Ovary (tissue), 10 donors: ENCODE measurements at places on chromosomes 6 and 20. TPM values are rescaled to one million over a fixed set of nuclear protein-coding genes. Genes with fewer than 3 reads are reported as not detected.

PSMF1 gene
- total RNA-seq: 115 TPM

DNMT3B gene
- total RNA-seq: 0.92 TPM

MDN1 gene
- total RNA-seq: 35.9 TPM

SLC35D3 gene
- not detected for total RNA-seq

CTCFL gene
- not detected for total RNA-seq

GRCh38 chr20:44858606-44859360 lies 26.7 kb upstream of the YWHAB start:
- H3K4me3 ChIP-seq: no peak overlapping the region
- H3K27ac ChIP-seq: no peak overlapping the region
- no peaks in the 10 kb centered on the region for H3K27me3 ChIP-seq

GRCh38 chr6:144690133-144690532 lies 405.0 kb downstream of the UTRN start:
- no peak overlapping the region for H3K4me3 ChIP-seq
- no peak overlapping the region for H3K27ac ChIP-seq

DNA sequence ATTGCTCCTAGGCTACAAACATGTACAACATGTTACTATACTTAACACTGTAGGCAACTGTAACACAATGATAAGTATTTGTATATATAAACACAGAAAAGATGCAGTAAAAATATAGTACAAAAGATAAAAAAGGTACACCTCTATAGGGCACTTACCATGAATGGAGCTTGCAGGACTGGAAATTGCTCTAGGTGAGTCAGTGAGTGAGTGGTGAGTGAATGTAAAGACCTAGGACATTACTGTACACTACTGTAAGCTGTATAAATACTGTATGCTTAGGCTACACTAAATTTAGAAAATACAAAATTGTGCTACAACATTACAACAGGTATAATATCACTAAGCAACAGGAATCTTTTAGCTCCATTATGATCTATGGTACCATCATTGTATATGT lies 312.0 kb upstream of the PREP start:
- no peaks in the 10 kb centered on the region for H3K27me3 ChIP-seq
- H3K27ac ChIP-seq: no peak overlapping the region
- H3K4me3 ChIP-seq: no peak overlapping the region
- DNase-seq: no peak
- H3K4me1 ChIP-seq: no peaks in the 10 kb centered on the region
- H3K36me3 ChIP-seq: no peaks in the 10 kb centered on the region

- no peaks in the 10 kb centered on the region for H3K36me3 ChIP-seq
- DNase-seq: no peak
- H3K4me3 ChIP-seq: no peak overlapping the region
- no peaks in the 10 kb centered on the region for H3K4me1 ChIP-seq
- H3K27me3 ChIP-seq: no peaks in the 10 kb centered on the region
Measured at GRCh38 chr6:13294499-13295069, 33.8 kb downstream of the TBC1D7 start.

DNA sequence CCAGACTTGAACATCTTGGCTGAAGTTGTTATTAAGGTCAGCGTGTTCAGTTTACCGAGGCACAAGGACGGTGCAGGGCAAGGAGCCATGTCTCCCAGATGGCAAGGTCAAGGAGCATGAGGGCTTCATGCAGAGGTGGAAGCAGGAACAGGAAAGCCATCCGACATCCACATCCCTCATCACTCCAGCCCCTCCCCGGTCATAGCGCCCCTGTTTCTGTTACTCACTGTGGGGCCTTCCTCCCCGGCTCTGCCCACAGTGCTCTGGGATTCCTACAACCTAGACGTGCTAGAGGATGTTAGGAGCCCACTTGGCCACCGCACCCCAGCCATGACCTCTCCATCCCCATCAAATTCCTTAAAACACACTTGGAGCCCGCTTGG lies 146.7 kb downstream of the TTLL2 start:
- H3K27ac ChIP-seq: no peak overlapping the region
- H3K4me3 ChIP-seq: no peak overlapping the region
- DNase-seq: no peak

GRCh38 chr6:55958790-55959189 lies 83.4 kb upstream of the BMP5 start:
- DNase-seq: no peak
- H3K27me3 ChIP-seq: no peaks in the 10 kb centered on the region
- no peak overlapping the region for H3K4me3 ChIP-seq
- H3K27ac ChIP-seq: no peak overlapping the region

DNA sequence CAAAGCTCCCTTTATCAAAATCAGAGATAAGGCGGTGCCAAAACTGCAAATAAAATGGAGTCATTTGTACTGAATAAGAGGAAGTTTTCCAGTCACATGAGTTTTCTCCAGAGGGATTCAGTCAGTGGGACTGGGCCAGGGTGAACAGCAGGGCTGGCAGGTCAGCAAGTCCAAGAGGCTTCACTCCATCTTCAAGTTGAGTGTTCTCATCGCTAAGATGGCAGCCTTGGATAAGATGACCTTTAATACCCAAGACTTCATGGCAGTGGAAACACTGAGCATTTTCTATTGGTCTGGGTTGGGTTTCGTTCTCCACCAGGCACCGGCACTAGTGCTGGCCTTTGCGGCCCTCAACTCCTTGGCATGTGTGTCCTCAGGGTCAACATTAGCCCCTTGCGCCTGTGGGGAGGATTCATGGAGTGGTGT lies 29.3 kb upstream of the IGF2R start:
- H3K4me3 ChIP-seq: no peak overlapping the region
- H3K4me1 ChIP-seq: peaks cover 8% of the 10 kb centered on the region
- H3K27me3 ChIP-seq: no peaks in the 10 kb centered on the region
- H3K36me3 ChIP-seq: no peaks in the 10 kb centered on the region

DNA sequence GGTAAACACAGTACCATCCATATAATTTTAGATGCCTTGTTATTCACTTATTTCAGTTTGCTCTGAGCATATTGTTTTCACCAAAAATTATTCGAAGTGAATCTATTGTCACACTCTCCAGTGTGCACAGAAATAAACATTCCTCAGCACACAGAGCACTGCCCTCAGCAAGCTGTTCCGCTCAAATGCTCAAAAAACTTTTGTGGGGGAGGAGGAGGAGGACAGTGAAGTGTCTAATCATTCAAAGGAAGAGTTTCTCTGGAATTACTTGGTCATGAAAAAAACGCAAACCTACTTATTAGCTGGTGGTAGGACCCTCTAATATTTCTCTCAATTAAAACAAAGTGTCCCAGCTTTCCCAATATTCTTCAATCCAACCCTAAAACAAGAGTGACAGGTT lies 88.3 kb downstream of the DTNBP1 start:
- H3K27me3 ChIP-seq: no peaks in the 10 kb centered on the region
- H3K27ac ChIP-seq: no peak overlapping the region
- no peak overlapping the region for H3K4me3 ChIP-seq
- no peak for DNase-seq
- no peaks in the 10 kb centered on the region for H3K36me3 ChIP-seq

DNA sequence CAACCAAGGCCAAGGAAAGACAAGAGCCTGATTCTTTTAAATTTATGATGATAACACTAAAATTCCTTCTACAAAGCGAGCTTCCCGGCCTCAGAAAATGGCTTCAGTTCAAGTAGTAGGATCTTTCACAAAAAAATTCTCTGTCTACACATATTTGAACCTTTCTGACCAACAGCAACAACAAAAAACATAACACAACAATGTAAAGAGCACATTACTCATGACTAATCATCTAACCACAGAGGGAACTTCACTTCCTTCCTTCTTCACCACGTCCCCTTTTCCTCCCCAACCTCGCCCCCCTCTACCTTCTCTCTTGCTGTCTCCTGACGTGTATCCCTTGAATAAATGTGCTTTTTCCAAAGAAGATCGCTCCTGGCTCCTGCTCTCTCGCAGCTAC lies 228.2 kb downstream of the MYLK4 start:
- no peak overlapping the region for H3K4me3 ChIP-seq
- H3K4me1 ChIP-seq: no peaks in the 10 kb centered on the region
- H3K36me3 ChIP-seq: no peaks in the 10 kb centered on the region
- H3K27ac ChIP-seq: no peak overlapping the region
- no peak for DNase-seq

GRCh38 chr20:34976286-34976685 lies 20.6 kb downstream of the MYH7B start:
- DNase-seq: no peak
- H3K4me1 ChIP-seq: no peaks in the 10 kb centered on the region
- no peaks in the 10 kb centered on the region for H3K27me3 ChIP-seq

- no peaks in the 10 kb centered on the region for H3K4me1 ChIP-seq
- H3K27me3 ChIP-seq: no peaks in the 10 kb centered on the region
- DNase-seq: no peak
- no peak overlapping the region for H3K4me3 ChIP-seq
- H3K36me3 ChIP-seq: no peaks in the 10 kb centered on the region
Measured at GRCh38 chr6:140083375-140083774, 708.9 kb upstream of the CITED2 start.

GRCh38 chr20:10490706-10491105 lies 55.6 kb downstream of the SLX4IP start:
- H3K27me3 ChIP-seq: no peaks in the 10 kb centered on the region
- H3K27ac ChIP-seq: no peak overlapping the region
- H3K4me1 ChIP-seq: no peaks in the 10 kb centered on the region

- H3K27me3 ChIP-seq: no peaks in the 10 kb centered on the region
- no peak overlapping the region for H3K4me3 ChIP-seq
- no peak for DNase-seq
- H3K4me1 ChIP-seq: no peaks in the 10 kb centered on the region
- H3K27ac ChIP-seq: no peak overlapping the region
- H3K36me3 ChIP-seq: no peaks in the 10 kb centered on the region
Measured at GRCh38 chr20:9441948-9442347, 72.4 kb upstream of the LAMP5 start.

DNA sequence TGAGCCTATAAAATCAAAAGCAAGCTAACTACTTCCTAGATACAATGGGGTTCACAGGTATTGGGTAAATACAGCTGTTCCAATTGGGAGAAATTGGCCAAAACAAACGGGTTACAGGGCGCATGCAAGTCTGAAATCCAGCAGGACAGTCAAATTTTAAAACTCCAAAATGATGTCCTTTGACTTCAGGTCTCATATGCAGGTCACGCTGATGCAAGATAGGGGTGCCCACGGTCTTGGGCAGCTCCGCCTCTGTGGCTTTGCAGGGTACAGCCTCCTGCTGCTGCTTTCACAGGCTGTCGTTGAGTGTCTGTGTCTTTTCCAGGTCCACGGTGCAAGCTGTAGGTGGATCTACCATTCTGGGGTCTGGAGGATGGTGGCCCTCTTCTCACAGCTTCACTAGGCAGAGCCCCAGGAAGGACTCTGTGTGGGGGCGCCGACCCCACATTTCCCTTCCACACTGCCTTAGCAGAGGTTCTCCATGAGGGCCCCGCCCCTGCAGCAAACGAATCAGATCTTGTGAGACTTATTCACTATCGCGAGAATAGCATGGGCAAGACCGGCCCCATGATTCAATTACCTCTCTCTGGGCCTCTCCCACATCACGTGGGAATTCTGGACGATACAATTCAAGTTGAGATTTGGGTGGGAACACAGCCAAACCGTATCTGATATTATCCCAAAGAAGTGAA lies 11.9 kb upstream of the SMIM29 start:
- H3K27me3 ChIP-seq: no peaks in the 10 kb centered on the region
- no peak for DNase-seq
- no peaks in the 10 kb centered on the region for H3K36me3 ChIP-seq
